ENCODE measurements at places on chromosomes 3 and 15. TPM values are rescaled to one million over a fixed set of nuclear protein-coding genes. Genes with fewer than 3 reads are reported as not detected.

Gene ITPKA
- total RNA-seq: 0.07 TPM

Gene GOLIM4
- total RNA-seq: 19.1 TPM

Gene PTPN9
- 44.8 TPM for total RNA-seq

Gene HRH1
- not detected for total RNA-seq

Gene PRTG
- 2.9 TPM for total RNA-seq

Gene EIF1B
- 16.0 TPM for total RNA-seq

Gene ZMAT3
- 0.78 TPM for total RNA-seq

Gene MORC1
- not detected for total RNA-seq

Measured in H7 (cell line).